ENCODE measurements at places on chromosomes 4 and X.

DNA sequence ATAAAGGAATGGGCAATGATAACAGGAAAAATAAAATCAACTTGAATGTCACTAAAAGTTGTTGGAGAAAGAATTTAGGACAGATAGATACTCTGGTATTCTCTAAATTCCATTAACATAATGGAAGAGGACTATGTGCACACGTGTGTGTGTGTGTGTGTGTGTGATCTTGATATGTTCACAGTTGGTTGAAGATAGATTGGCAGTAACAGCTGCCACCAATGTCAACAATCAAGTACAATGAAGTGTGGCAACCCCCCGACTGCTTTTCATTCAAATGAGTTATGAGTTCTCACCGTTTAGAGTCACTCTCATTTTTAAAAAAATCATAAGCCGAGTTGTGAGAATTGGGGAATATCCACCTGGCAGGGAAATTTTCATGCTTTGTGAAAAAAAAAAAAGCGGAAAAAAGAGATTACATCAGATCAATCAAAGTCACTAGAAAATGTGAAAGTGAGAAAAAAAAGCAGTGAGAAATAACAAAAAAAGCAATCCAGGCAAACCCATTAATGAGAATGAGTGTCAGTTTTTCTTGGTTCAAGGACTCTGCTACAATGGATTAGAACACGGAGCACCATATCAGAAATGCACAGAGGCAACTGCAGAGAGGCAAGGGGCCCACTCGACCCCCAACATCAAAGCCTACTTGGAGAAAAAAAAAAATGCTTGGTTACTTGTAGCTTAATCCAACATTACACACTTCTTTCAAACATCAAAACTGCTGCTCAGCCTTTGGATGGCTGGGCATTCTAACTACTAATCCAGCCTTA lies 414.9 kb upstream of the PITX2 start:
- DNase-seq: no peak

DNA sequence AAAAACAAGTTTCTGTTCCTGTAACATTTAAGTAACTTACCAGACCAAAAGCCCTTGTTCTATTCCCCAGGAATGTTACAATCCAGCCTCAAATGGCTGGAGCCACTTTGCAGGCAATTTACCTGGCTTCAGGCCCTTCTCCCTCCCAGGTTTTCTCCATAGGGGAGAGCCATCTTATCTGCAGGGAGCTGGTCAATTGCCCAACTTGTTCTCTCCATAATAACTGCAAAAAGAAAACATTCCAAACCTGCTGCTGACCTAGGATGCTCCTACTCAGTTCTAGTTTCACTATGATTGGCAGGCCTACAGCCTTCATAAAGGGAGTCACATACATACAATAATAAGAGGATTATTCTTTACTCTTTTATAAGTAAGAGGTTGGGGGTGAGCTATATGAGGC lies 670.7 kb downstream of the PCDH7 start:
- no peak for DNase-seq

GRCh38 chr4:10015140-10015753 lies 6.0 kb downstream of the SLC2A9 start:
- no peak for DNase-seq

GRCh38 chr4:121519236-121519838 lies 138.5 kb upstream of the QRFPR start:
- no peak for DNase-seq

DNA sequence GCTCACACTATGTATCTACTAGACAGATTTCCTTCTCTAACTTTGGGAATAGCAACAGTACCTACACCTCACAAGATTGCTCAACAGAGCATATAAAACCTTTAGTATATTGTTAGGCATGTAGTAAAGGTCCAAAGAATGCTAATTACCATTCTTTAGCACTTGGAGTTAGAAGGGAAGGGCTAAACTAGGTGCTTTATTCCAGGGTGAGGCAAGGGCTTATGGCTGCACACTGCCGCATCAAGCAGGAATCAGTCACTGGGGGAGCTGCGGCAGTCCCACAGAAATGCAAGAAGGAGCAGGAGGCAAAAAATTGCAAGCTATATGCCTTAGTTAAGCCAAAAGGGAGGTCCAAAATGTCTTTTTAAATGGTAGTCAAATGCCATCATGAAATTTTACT lies 162.7 kb downstream of the PPP3CA start:
- no peak for DNase-seq

- no peak for DNase-seq
Observed at GRCh38 chr4:63922146-63922545, 487.1 kb downstream of the TECRL start.

- no peak for DNase-seq
Observed at GRCh38 chrX:7435822-7436221, 287.9 kb upstream of the PUDP start.

DNA sequence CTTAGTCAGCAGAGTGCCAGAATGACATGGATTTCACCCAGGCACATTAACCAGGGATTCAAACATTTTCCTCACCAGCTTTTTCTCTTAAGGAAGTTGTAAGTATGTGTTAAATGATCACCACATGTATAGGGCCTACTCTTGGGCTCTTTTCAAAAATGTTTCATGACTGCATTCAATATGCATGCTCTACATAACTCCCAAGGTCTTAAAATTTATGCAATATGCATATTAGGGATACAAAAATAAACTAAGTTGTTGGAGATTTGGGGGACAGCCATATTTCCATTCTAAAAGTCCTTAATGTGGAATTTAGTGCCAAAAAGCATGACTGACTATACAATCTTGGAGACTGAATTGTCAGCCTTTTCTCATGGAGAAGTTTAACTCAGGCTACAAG lies 25.0 kb upstream of the TRPC5OS start:
- DNase-seq: no peak

DNA sequence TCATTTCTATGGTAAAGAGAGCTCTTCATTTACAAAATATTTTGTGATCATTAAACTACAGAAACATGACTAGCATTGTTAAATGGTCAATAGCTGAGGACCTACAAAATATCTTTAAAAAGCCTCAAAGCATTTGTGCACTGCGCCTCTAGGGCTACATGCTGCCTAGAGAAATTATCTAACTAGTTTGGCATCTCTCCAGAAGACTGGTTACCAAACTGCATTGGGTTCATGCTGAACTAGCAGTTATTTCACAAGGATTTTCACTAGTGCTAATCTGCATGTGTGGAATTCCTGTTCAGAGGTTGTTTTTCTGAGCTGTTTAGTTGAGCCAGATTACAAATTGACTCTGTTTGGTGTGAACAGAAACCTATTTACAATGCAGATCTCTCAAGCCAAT lies 58.5 kb upstream of the PITX2 start:
- no peak for DNase-seq

DNA sequence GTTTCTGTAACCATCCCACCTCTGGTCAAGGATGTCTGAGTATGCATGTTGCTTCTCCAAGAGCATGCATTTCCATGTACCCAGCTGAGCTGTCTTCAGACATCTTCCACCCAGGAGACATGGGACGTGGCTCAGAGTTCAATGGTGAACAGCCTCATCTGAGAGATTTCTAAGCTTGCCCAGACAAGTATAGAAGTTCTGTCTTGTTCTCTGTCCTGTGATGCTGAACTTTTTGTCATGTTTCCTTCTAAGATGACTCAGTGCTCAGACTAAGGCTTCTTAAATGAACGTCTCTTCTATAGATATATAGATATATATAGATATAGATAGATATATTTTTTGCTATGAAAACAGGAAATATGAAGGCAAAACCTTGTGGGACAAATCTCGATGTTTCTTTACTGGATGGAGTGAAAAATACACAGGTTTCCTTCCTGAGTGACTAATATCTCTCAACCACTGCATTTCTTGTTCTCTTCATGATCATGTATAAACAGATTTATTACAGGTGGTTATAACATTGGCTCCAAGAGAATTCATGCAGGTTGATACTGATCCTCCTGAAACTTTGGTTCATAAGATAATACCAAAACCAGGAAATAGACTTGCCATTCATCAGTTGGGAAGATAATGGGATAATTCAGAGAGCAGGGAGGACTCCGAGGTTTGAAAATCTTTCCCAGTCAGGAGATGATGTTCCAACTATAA lies 168.2 kb downstream of the ZNF518B start:
- DNase-seq: no peak

- DNase-seq: no peak
Observed at GRCh38 chr4:123675567-123675966, 279.0 kb downstream of the SPRY1 start.

DNA sequence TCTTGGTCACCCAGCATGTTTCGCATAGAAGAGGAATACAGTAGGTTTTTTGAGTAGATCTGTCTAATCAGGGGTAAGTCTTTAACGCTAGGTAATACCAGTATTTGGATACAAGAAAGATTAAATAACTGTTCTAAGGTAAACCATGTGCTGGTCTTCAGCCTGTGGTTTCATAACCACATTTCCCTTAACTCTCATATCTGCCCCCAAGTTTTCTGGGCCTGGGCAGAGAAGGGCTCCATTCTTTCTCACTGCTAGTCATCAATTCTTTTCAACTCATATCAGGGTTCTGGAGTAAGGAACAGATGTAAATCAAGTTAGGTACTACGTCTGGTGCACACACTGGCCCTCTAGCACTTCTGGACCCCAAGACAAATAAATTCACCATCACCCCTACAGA lies 49.0 kb downstream of the DHX15 start:
- DNase-seq: no peak

GRCh38 chr4:61575796-61576195 lies 375.7 kb downstream of the ADGRL3 start:
- no peak for DNase-seq

DNA sequence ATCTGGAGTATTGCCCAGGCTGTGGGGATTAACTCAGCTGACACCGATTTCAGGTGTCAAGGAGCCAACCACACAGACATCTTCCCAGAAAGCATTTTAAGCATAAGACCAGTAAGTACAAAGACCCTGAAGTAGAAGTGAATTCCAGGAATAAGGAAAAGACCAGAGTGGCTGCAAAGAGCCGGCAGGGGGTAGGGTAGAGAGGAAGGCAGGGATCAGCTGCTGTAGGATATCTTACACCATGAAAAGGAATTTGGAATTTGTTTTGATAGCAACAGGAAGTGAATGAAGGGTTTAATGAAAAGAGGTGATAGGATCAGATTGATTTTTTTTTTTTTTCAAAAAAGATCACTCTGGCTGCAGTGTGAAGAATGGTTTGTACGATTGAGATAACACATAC lies 113.6 kb upstream of the PPARGC1A start:
- no peak for DNase-seq

GRCh38 chr4:26842911-26843310 lies 17.7 kb upstream of the STIM2 start:
- no peak for DNase-seq

GRCh38 chrX:36909676-36910030 lies 98.5 kb upstream of the FAM47C start:
- no peak for DNase-seq

GRCh38 chrX:11540532-11541377 lies 125.0 kb downstream of the ARHGAP6 start:
- no peak for DNase-seq

GRCh38 chrX:53080628-53081580 lies 1.3 kb upstream of the TSPYL2 start:
- DNase-seq: peak; percentile 28

GRCh38 chrX:49876750-49877149 lies 2.5 kb upstream of the USP27X start:
- no peak for DNase-seq

GRCh38 chrX:43148305-43148704 lies 370.3 kb upstream of the PPP1R2C start:
- DNase-seq: no peak

DNA sequence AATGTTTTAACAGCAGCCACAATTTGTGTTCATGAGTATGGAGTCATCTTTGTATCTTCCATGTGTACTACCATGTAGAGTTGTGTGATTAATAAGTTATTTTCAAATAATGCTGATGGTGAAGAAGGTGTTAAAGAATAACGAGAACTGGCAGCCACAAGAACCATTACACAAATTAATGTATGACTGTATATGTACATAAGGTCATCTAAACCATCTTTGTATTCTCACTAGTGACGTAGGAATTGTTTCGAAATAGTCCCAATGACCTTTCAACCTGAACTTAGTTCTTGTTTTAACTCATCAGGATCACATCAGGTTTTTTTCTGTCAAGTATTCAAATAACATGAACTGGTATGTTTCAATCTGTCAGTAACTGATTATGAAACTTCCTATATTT lies 48.3 kb upstream of the NOCT start:
- DNase-seq: no peak

Data from central memory CD4-positive, alpha-beta T cell (primary cell).